ENCODE measurements at places on chromosomes 1 and 21.

GRCh38 chr1:229156872-229157271 lies 114.0 kb upstream of the RAB4A start:
- DNase-seq, result no peak

- DNase-seq, result no peak
Measured at GRCh38 chr21:45505416-45506021, 36.7 kb downstream of the SLC19A1 start.

DNA sequence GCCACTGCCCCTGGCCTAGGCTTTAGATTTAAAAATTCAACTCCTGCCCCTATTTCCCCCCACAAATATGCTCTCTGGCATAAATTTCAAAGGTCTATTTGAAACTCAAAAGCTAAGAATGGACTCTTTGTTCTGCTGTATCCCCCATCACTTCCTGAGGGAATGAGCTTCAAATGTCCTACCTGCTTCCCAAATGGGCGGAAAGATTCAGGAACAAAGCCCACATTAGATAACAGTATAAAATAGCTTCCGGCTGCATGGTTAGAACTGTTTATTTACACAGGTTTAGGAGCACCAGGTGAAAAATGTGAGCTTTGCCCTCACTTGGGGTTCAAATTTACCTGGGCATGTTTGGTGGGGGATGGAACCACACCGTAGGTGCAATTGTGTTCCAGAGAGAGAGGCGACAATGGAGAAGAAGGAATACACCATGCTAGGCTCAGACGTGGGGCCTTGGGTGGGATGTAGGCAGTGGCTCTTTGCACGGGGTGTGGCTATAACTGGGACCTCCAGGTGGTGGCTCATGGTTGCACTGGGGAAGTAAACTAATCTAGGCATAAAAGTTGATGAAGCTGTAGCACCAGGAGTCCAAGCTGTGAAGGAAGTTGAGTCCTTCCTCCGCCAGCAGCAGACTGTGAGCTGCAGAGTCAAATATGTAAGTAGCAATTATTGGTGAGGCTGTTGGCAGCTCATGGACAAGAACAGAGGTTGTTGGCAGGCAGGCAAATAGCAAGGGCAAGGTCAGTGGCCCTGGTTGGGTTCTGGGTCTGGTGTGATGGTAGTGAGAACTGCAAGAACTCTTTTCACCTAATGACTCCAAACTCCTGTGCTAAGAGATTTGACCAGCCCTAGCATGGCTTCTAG lies 41.5 kb upstream of the SRSF10 start:
- DNase-seq, result no peak

GRCh38 chr1:12177999-12178441 lies 11.2 kb downstream of the TNFRSF1B start:
- peak; percentile 91 for DNase-seq

DNA sequence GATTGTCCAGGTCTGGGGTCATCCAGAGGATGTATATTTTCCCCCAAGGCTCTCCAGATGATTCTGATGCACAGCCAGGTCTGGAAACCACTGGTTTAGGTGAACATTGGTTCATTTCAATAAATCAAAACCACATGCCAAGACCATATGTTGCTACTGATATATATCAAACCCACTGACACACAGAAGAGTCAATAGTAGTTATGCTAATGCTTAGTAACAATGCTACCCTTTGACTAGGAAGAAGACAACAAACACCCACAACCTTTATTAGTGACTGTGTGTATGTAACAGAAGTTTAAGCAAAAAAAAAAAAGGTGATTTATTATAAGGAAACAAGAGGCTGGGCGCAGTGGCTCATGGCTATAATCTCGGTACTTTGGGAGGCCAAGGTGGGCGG lies 35.6 kb upstream of the POU2F1 start:
- DNase-seq, result no peak

GRCh38 chr1:50352428-50352827 lies 70.8 kb downstream of the DMRTA2 start:
- DNase-seq, result no peak

GRCh38 chr1:44275296-44275962 lies 62.2 kb downstream of the DMAP1 start:
- no peak for DNase-seq

DNA sequence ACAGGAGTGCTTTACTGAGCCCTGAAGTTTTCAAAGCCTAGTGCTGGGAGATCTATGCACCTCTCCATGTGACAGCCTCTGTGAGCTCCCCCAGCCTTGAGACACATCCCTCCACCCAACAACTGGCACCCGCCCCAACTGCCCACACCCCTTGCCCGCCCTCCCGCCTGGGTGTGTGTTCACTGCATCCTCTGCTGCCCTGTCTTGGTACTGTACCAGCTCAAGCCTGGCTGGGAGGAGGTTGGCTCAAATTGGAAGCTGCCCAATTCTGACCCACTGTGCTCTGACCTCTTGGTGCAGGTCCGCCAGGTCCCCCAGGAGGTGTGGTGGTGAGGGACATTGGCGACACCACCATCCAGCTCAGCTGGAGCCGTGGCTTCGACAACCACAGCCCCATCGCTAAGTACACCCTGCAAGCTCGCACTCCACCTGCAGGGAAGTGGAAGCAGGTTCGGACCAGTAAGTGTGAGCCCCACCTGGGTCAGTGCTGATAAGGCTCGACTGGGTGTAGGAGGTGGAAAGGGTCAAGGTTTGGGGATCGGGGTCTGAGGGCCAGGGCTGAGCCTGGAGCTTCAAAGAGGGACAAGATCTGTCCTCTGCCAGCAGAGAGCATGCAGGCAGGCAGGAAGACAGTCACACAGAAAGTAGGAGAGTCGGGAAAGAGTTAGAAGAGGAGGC lies 18.0 kb downstream of the TMEM81 start:
- no peak for DNase-seq

- no peak for DNase-seq
Measured at GRCh38 chr1:62722796-62723195, 34.6 kb upstream of the DOCK7 start.

GRCh38 chr1:26556111-26556510 lies 26.6 kb downstream of the RPS6KA1 start:
- DNase-seq, result no peak

DNA sequence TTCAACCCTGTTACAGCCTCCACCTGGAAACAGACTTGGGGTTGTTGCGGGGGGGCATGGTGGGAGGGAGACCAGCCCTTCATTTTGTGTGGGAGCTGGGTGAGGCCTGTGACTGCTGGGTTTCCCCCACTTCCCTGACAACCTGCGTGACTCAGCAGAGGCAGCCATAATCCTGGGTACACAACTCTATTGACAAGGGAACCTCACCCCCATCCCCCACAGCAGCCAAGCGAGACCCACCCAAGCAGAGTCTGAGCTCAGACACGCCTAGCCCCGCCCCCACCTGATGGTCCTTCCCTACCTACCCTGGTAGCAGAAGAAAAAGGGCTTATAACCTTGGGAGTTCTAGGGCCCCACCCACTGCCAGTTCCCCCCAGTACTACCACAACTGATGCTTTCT lies 8.0 kb upstream of the CCDC190 start:
- DNase-seq, result no peak

DNA sequence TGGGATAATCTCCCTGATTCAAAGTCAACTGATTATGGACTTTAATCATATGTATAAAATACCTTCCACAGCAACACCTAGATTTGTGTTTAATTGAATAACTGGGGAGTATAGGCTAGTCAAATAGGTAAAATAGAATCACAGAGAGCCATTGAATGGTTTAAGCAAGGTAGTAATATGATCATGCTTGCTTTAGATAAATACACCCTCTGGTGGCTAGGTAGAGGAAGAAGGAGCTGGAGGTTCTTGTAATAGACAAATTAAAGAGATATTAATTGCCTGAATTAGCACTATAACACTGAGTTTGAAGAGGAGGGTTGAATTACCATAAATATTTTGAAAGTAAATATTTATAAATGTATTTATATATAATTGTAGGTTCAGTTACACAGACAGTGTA lies 40.3 kb downstream of the DIRAS3 start:
- no peak for DNase-seq

DNA sequence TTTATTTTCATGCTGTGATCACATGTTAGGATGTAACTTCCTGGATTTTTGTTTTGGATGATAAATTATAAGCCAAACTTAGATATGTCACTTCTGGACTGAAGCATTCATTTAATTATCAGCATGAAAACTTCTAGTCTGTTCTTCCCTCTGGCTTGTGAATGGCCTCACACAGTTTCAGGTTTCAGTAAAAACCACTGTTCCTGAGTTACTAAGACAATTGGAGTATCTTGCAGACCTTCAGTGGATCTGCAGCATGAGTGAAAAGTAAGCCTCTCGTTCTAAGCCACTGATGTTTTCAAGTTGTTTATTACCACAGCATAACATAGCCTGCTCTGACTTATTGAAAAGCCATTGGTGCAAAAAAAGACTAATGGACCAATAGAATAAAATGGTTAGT lies 55.3 kb upstream of the RGS21 start:
- no peak for DNase-seq

- no peak for DNase-seq
Measured at GRCh38 chr1:88685259-88685620, 1.2 kb downstream of the PKN2 start.

- no peak for DNase-seq
Measured at GRCh38 chr1:3893190-3893589, 6.9 kb downstream of the C1orf174 start.

DNA sequence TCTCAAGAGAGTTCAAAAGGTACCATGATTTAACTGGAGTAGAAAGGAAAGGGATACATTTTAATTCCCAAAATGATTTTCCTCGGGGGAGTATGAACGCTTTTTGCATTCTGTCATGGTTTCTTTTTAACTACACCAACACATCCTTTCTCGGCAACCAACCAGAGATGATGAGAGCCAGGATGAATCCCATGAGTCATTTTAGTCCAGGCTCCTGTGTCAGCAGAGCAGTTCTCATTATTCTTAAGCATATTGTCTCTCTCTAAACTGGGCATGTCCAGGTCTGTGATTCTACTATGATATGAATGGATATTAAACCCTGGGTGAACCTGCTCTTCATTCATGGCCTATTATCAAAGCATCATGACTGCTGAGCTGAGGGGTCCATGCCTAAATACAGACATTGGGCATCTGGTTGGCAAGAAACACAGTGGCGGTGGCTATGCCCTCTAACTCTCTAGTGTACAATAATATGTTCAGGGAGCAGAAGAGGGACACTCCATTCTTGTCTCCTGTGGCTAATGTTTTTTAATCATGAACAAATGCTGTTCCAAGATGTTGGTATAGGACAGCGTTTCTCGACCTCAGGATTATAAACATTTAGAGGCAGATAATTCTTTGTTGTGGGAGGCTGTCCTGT lies 124.3 kb upstream of the ESRRG start:
- DNase-seq, result no peak

GRCh38 chr1:41863718-41864117 lies 55.0 kb downstream of the HIVEP3 start:
- no peak for DNase-seq

DNA sequence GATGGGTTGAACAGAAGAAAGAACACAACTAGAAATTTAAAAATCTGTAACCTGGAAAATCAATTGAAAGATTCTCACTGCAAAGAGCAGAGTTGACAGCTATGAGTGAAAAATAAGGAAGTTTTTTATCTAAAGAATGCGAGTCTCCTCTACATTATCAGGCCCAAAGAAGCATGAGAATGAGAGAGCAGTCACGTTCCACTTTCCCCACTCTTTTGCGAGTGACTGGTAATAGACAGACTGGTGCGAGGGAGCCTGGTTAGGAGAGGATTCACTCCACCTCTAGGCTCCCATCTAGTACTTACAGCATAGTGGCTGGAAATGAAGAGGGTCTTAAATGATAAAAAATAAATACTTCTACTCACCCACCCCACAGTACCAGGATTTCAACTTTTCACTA lies 52.0 kb downstream of the PRDX6 start:
- DNase-seq, result no peak

DNA sequence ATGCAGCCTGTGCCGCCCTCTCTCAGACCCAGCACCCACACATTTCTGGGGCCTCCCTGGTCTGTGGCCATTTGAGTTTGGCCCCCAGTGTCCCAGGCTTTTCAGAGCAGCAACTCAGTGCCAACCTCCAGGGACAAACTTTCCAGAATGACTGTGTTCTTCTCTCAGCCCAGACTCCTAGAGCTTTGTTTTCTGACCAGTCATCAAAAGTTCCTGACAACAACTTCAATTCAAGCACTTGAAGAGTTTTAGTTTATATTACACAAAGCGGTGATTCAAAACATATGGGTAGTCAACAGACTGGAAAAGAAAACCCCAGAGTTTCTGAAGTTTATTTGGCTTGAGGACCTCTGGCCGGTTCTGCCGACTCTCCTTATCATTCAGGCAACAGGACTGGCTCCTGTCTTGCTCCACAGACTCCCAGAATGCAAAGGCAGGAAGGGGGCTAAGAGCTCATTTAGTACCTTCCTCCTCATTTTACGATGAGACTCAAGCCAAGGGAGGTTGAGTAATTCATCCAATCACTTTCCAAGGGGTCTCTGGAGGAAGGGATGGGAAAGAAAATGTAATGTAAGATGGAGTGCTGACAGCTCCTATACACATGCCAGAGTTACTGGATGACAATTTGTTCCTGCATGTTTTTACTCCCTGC lies 27.0 kb upstream of the TIAM1 start:
- DNase-seq, result no peak

DNA sequence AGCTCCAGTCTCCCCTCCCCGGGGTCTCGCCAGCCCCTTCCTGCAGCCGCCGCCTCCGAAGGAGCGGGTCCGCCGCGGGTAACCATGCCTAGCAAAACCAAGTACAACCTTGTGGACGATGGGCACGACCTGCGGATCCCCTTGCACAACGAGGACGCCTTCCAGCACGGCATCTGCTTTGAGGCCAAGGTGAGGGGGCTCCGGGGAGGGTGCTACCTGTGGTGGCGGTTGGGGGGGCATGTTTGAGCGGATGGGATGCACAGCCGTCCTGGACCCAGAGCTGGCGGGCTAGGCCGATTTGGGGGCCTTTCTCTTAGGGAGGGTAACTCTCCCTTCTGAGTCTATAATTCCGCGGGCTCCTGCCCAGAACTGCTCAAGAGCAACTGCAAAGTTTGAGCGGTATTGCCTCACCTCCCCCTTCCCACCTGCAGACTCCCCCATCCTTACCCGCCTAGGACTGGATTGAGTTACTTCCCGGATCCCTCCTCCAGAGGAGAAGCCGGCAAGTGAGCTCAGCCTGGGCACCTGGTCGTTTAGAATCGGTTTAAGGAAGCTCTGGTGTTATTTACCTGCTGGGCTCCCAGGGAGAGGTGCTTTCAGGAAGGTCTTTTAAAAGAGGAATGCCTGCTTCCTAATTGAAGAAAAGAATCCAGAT lies 730 bp downstream of the NOS1AP start:
- no peak for DNase-seq

DNA sequence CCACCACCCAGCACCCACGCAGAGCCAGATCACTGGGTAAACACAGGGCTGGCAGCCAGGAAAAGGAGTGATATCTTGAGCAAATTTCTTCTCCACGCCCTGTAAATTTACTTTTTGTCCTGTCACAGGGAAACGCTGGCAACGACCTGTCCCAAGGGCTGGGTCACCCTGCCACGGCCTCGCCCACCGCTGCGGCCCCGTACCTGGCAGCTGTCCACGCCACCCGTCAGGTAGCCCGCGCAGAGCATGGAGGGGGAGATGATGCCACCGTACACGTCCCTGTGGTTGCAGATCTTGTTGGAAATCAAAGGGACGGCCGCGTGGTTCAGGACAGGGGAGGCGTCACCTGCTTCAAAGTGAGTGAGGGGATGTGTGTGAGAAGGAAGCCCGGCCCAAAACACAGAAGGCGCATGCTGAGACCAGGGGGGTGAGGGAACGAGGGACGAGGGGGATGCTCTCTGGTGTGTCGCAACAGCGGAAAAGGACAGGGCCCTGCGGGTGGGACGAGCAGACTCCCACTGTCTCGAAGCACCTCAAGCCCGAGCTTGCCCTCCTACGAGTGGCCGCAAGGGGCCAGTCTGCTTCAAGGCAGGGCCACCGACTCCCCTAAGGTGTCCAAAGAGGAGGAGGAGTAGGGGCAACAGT lies 10.1 kb upstream of the TFF1 start:
- no peak for DNase-seq
